ENCODE measurements at places on chromosomes 3 and 15.
A peak's percentile ranks its signal among the peaks of the same experiment; 100 is the strongest.

DNA sequence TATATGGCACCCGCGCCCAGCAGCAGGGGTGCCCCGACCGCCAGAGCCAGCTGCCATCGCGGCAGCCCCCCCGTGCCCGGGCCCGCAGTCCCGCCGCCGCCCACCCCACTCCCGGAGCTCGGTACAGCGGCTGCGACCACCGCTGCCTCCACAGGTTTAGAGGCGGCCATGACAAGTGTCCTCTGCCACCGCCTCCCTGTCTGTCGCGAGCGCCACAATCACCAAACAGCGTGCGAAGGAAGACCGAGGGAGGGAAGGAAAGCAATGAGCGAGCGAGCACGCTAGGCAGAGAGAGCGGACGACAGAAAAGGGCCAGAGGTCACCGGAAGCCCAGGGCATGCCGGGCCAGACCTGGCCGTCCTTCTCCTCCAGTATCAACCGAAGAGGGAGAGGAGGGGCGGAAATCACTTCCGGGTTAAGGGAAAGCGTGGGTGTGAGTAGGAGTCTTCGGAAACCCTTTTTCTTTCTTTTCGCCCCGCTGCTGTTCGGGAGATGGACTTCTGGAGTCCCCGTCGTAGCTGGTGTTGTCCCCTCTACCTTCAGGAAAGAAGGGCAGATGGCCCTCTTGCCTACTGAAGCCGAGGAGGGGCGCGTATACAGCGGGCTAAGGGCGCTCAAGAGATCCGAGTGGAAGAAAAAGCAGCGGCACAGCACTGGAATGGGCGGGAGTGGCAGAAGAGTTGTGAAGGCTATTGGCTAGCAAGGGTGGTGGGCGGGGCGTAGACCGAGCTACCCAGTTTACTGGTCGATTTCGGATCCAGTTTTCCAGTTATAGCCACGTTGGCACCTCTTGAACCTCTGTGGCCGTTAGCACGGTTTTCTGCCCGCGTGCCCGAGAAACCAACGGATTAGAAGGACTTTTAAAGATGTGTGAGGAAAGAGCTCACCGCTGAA, at the start of the genes LNP1 and TOMM70:
Gene LNP1, plus strand, starts transcription at position 760 of the 894 bp plus-strand sequence. CDS start 28,191 bp downstream, outside the sequence.
Gene TOMM70, minus strand, starts transcription at position 310 of the 894 bp plus-strand sequence. Its CDS starts 140 bp downstream, at position 170.
- DNase-seq = peak; percentile 97

GRCh38 chr3:38644662-38645053, 4.8 kb downstream of the SCN5A start:
- DNase-seq = no peak

GRCh38 chr3:104943974-104944373, 422.7 kb upstream of the ALCAM start:
- DNase-seq = no peak

- no peak for DNase-seq
Observed at GRCh38 chr3:14989943-14990779, 42.8 kb downstream of the NR2C2 start.

All from NCI-H187 (cell line).